Fibroblast of skin of left quadriceps (primary cell): ENCODE measurements at places on chromosomes 13 and 19.

DNA sequence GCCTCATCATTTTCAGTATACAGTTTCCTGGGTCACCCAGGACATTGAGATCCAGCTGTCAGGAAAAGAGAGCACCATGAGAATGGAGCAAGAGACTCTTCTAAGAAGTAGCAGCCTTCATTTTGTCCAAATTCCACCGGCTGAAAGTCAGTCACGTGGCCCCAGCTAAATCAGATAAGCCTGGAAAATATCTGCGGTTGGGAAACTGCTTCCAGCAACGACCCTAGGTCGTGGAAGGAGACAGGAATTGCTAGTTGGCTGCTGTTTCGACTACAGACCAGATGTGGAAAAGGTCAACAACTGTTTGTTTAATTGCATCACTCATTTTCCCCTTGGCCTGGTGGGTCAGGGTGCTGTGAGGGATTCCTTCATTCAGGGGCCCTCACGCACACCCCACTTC, 107.0 kb downstream of the ZNF536 start:
- DNase-seq = peak; percentile 40

GRCh38 chr19:49971991-49972411, 11.0 kb upstream of the SIGLEC11 start:
- DNase-seq = no peak

DNA sequence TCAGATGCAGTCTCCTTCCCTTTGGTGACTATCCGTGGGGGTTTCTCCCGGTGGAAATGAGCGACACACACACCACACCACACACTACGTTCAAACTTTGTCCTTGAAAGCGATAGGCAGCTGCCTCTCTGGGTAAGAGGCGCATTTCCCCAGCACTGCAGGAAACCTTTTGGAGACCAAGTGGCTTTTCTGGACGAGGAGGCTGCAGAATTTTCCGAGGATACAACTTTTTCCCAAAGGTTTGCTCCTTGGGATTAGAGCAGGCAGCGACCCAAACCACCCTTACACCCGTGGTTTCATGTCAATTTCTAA, 38.2 kb upstream of the FLT1 start:
- no peak for DNase-seq

- DNase-seq = no peak
Observed at GRCh38 chr13:39531646-39532045, 71.3 kb downstream of the LHFPL6 start.
